H4 (cell line): ENCODE measurements at places on chromosomes 11 and 22. TPM values are rescaled to one million over a fixed set of nuclear protein-coding genes. Genes with fewer than 3 reads are reported as not detected.

GRK3 gene
- total RNA-seq: 2.2 and 3.6 TPM in 2 replicates

AMOTL1 gene
- 1.5 and 2.6 TPM in 2 replicates for total RNA-seq

SAA4 gene
- not detected in 2 replicates for total RNA-seq

DNA sequence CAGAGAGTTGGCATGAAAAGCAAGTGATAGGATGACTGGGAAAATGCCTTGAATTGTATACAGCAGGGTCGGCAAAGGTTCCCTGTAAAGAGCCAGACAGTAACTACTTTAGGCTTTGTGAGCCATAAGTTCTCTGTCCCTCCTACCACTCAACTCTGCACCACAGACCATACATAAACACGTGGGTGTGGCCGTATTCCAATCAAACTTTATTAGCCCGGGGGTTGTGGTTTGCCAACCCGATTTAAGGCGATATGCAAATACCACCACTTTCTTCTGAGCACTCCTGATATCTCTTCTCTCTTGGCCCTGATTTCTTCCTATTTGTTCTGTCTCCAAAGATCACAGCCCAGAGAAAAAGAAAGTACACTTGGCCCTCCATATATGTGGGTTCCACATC is 87.5 kb downstream of the MN1 start:
- DNase-seq: peak; percentile 10

- DNase-seq: no peak
These were observed 33.1 kb upstream of the ETS1 start for GRCh38 chr11:128620309-128621100.

DNA sequence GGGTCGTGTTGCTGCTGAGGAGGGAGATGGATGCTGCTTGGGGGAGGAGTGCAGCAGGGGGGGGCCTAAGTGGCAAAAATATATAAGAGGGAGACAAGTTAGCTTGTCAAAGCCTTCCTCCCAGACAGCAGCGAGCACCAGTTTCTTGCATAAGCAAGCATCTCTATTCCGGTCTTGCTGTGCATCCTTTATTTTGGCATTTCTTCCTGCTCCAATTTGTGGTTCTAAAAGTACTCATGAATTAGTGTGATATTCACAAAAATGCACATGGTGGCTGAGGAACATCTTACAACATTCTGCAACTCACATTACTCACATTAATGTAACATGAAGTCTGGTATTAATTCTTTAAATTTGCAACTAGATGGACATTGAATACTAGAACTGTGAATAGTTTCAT is 32.1 kb downstream of the GDPD5 start:
- DNase-seq: no peak

DNA sequence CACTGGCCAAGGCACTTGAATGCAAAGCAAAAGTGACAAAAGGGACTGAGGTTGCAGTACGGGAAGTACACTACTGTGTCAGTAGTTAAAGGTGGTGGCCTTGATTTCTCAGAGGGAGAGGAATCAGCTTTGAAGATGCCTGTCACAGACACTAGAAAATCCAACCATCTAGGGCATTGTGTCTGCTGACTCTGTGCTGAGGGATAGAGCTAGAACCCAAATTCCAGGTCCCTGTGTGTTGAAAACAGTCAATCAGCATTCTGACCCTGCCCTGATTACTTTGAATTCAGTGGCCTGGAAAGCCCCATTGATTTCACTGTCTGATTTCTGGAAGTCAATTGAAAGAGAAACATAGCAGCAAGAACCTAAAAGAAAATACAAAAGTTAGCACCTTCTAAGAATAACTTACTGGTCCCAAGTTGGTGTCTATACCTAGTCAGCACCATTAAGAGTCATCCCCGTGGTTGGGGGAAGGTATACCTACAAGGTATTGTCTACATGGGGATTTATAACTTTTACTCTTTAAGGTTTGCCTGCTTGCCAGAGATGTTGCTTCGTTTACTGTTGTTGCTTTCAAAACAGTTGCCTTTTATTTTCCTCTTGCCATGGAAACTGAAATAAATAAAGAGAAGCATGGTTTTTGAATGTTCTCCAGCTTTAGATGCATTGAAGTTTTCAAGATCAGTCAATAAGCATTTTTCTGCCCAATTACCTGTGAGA is 97.3 kb downstream of the PDHX start:
- DNase-seq: no peak

- DNase-seq: no peak
These were observed 8.0 kb upstream of the CHST1 start for GRCh38 chr11:45673441-45673840.

DNA sequence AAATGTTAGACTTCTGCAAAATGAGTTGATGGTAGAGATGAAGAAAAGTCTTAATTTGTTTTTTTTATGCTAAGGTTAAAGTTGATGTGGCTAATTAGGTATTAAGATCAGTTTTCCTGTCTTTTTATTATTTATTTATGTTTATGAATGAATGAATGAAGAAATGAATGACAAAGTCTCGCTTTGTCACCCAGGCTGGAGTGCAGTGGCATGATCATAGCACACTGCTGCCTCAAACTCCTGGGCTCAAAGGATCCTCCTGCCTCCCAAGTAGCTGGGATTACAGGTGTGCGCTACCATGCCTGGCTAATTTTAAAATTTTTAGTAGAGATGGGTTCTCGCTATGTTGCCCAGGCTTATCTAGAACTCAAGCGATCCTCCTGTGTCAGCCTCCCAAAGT is 29.2 kb downstream of the MTMR3 start:
- no peak for DNase-seq

GRCh38 chr11:64684357-64684756 is 38.6 kb downstream of the NRXN2 start:
- DNase-seq: no peak

DNA sequence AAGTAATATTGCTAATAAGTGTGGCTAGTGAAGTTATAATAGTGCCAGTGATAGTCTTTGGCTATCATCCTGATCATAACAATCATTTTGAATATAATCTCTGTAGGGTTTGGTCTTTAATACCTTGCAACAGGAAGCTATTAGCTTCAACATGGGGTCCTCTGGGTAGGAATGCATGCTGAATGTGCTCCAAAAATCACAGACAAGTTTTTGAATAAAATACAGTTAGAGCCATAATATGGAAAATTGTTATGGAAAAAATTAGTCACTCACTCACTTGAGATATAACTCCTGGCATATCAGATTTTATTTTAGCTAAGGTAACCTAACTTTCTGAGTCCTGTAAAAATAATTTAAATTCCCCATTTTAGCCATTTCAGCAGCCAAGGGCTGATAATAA is 95.4 kb upstream of the MTMR2 start:
- DNase-seq: no peak

GRCh38 chr11:60370811-60371298 is 7.5 kb upstream of the MS4A7 start:
- DNase-seq: peak; percentile 55
